Activated naive CD4-positive, alpha-beta T cell treated with anti-CD3 and anti-CD28 coated beads for 36 hours (primary cell): ENCODE measurements at places on chromosomes 5 and 9. TPM values are rescaled to one million over a fixed set of nuclear protein-coding genes. Genes with fewer than 3 reads are reported as not detected.

SYNPO gene
- 0.14 TPM for total RNA-seq

PDE6A gene
- not detected for total RNA-seq

CDC25C gene
- total RNA-seq, result 26.6 TPM

DNA sequence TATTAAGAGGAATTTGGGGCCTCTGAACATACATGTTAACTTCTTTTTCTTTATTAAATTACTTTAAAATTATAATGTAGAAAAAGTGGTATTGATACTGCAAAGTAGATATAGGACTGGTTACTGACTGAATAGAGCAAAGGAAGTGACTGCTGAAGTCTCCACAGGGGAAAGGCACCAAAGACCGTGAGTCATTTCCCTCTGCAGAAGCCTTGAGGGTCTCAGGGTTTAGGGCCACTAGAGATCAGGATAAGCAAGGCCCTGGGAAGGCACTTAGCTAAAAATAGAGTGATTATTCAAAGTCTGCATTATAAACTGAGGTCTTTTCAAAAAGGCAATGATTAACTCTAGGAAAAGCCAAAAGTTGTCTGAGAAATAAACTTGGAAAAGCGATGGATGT is 44.7 kb upstream of the ITGA1 start:
- DNase-seq, result no peak

DNA sequence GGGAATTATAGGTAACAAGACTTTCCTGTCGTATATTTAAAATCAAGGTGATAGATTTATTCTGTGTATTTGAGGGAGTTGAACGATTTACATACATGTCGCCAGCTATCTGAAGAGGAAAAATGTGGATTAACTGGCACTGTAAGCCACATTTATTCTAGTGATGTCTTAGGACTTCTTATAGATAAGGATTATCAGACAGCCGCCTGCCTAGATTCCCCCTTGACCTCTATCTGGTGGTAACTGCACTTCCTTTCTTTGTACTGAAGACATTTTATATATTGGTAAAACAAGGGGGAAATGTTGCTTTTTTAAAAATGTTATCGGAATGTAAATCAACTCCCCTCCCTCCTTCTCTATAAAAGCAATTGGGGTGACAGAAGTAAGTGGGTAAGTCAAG is 39.3 kb upstream of the F2RL2 start:
- DNase-seq, result no peak

GRCh38 chr5:59178482-59178881 is 595.6 kb downstream of the RAB3C start:
- DNase-seq, result no peak

GRCh38 chr5:59193616-59194319 is 610.9 kb downstream of the RAB3C start:
- no peak for DNase-seq
